ENCODE measurements at places on chromosomes 12 and 14. TPM values are rescaled to one million over a fixed set of nuclear protein-coding genes. Genes with fewer than 3 reads are reported as not detected.

DNA sequence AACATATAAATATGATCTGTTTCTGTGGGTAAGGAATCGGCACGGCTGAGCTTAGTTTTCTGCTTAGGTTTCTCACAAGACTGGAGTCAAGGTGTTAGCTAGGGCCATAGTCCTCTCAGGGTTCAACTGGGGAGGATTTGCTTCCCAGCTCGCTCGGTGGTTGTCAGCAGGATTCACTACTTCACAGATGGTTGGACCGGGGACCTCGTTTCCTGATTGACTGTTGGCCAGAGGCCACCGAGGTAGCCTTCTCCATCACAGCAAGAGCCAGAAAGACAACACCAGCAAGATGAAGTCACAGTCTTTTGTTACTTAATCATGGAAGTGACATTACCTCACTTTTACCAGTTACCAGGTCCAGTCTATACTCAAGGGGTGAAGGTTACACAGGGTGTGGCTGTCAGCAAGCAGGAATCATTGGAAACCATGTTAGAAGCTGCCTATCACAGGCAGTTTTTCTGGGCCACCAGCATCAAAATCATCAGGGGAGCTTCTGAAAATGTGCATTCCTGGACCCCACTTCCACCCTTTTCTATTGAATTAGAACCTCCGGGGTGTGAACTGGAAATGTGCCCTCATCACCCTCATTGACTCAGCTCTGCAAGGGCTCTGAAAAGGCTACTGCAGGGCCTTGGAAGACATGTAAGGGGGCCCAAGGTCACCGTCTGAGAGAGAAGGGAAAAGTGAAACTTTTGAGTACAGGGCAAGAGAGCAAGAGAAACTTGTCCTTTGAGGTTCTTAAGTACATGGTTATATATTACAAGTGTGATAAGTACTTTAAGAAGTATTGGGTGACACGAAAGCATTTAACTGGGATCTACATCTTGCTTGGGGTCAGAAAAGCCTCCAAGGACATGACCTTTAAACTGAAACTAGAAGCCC is 10.9 kb downstream of the COPS7A start:
- DNase-seq = no peak

- no peak for DNase-seq
Observed at GRCh38 chr12:12776261-12776660, 9.2 kb upstream of the APOLD1 start.

- peak; percentile 18 for DNase-seq
Observed at GRCh38 chr14:65847075-65847847, 434.7 kb downstream of the FUT8 start.

DNA sequence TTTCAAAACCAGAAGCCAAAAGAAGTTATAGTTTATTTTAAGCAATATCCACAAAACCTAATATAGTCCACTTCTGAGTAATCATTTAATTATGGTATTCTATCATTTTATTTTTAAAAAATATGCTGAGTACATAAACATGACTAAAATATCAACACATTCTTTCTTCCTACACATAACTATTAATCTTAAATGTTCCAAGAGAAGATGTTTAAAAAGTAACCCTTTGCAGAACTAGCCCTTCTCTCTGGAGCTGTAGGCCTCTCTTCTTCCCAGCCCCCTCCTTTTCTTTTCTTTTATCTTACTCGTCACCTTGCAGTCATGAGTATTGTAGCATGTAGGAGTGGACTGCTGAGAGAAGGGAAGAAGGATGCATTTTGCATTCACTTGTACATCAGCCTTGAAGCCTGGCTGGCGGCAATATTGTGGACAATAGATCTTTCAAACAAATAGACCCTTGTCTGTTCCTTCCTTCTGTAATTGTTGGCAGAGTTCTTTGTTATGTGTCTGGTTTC is 941.9 kb downstream of the NRXN3 start:
- DNase-seq = no peak

DNA sequence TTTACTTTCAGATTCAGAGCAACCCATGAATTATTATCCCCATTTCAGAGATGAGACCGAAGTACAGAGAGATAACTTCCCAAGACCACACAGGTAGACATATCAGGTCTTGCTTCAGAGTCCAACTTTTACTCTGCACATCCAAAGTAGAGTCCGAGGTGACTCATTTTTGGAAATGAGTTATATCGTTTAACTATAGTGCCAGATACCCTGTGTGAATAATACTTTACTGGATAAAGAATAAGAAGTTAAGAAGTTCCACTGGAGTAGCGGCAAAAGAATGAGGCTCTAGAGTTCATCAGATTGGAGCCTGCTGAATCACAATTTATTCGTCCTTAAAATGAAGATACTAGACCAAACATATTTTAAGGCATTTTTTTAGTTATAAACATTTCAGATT is 124.7 kb downstream of the EPS8 start:
- DNase-seq = no peak

GRCh38 chr12:122724641-122725243 is 5.9 kb downstream of the HCAR1 start:
- DNase-seq = no peak

SDSL gene
- total RNA-seq = 1.8 TPM

GRCh38 chr14:104322531-104323366 is 184.4 kb downstream of the KIF26A start:
- DNase-seq = no peak

GRCh38 chr14:99687284-99688209 is 3.4 kb downstream of the CYP46A1 start:
- DNase-seq = peak; percentile 11

GRCh38 chr14:68377006-68377405 is 415.9 kb downstream of the ZFP36L1 start:
- DNase-seq = no peak

DNA sequence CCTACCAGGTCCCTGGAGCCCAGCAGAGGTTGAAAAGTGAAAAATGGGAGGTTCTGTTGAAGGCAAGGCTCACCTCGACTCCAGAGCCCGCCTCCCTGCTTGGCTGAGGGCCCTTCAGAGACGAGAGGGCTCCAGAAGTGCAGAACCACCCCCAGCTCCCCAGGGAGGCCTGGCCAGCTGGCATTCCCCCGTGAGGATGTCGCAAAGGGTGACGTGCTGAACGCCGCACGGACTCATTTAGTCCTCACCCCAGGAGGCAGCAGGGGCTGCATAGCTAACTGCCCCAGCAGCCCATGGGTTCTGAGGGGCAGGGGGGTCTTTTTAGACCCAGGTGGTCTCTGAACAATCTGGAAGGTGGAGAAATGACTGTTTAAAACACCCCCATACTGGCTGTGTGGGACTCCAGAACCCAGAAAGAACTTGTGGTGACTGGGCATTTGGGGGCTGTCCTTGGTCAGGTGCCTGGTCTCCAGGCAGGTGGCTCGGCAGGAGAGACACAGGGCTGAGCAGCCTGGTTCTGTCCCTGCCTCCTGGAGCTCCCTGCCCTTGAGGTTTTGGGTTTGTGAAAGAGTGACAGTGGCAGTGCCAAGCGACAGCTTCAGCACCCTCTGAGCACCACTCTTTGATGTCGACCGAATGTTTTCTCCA is 32.0 kb downstream of the ANAPC7 start:
- DNase-seq = no peak

ENDOU gene
- 6.4 TPM for total RNA-seq

DNA sequence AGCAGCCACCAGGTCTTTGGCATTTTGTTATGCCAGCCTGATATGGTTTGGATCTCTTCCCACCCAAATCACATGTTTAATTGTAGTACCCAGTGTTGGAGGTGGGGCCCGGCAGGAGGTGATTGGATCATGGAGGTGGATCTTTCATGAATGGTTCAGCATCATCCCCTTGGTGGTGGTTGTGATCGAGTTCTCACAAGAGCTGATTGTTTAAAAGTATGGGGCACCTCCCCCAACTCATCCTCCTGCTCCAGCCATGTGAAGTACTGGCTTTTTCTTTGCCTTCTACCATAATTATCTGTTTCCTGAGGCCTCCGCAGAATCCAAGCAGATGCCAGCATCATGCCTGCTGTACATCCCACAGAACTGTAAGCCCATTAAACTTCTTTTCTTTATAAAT is 12.8 kb upstream of the PRKD1 start:
- DNase-seq = no peak

DNA sequence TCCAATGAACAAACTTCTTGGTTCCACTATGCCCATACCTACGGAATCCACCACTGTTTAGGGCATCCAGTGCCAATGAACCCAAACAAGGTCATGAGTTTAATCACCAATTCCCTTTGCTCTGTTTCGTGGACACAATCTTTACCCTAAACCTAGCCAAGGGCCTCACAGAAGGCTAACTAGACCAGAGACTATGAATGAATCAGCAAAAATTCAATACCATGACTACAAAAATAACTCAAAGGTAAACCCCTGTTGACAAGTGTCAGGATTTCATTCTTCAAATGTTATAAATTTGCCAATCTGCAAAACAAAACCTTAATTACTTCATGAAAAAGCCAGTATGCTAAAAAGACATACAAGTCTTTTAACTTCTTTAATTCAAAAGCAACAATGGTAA is 96.7 kb downstream of the CEP128 start:
- DNase-seq = no peak

NDRG2 gene
- 186 TPM for total RNA-seq

SMOC1 gene
- total RNA-seq = 1.7 TPM

CCNB1IP1 gene
- total RNA-seq = 58.1 TPM

GRCh38 chr12:107486140-107486892 is 199.3 kb upstream of the PWP1 start:
- DNase-seq = no peak

CS gene
- total RNA-seq = 118 TPM

DNA sequence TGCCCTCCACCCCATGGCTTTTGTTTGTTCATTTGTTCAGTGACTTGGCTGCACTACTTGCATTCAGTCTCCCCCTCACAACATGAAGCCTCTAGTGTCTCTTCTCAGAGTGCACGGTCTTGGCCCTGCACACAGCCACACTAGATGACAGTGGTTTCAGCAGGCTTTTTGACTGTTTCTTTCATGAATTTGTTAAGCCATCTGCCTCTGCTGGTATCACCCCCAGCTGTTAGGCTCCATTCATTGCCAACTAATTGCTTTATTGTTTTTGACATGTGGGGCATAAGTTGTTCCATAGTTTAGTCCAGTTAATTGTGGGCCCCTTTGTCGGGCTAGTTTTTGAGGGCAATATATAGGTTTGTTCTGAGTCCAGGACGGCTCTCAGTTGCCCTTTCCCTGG is 18.8 kb downstream of the OS9 start:
- DNase-seq = no peak

DNA sequence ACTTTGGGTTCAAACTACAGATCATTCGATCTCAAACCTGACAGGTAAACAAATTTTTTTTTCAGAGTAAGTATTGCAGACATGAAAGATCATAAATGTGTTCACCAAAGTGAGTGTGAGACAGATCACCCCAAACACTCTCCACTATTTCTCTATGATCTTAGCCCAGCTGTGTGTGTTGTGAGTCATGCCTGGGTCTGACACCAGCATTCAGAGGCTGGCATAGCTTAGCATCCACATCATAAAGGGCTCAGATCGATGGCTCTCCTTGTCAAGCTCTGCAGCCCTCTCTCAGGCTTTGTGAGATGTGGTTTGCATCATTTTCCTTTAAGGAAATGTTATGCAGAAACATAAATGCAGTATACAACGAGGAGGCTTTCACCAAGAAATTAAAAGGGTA is 164.9 kb downstream of the ETV6 start:
- no peak for DNase-seq

TEP1 gene
- total RNA-seq = 19.5 TPM

DNA sequence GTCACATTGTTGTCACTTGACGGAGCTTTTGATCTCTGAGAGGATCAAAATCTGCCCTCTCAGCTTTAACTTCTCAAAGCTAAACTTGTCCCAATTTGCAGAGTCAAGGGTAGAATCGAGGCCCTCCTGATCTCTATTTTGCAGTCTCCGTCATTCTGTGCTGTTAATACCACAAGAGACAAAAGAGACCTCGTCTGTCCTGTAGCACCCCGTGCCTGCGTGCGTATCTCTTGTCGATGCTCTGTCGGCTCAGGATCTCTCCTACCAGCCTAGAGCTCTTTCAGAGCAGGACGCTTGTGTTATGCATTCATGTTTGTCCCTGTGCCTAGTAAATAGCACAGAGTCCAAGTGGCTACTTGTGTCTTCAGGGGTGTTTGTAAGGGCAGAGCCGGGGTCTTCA is 5.1 kb downstream of the EVL start:
- DNase-seq = no peak

- DNase-seq = no peak
Observed at GRCh38 chr12:104219908-104220404, 4.4 kb downstream of the TXNRD1 start.

- no peak for DNase-seq
Observed at GRCh38 chr12:59067083-59067482, 146.8 kb upstream of the LRIG3 start.

OTUB2 gene
- total RNA-seq = 25.0 TPM

TAS2R50 gene
- total RNA-seq = 0.42 TPM

DNA sequence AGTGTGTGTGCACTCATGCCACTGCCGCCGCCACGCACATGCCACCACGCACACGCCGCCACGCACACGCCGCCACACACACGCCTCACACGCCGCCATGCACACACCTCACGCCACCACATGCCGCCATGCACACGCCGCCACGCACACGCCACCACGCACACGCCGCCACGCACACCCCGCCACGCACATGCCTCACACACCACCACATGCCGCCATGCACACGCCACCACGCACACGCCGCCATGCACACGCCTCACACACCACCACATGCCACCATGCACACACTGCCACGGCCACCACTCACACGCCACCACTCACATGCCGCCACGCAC is 6.3 kb downstream of the CLBA1 start:
- no peak for DNase-seq

DNA sequence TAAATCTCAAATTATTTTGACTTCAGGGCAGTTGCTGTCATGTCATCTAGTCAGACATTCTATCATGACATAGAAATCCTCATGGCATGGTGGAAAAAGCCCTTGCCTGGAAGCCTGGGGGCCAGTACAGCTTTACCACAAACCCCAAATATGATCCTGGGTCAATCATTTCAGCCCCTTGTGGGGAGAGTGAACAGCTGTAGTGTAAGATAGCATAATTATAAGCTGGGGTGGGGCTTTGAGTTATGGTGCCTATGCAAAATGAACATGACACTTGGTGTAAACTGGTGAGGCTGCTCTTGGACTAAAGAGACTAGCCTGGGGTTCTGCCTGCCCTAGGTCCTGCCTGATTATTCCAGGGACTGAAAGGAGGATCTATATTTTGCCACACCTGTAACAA is 207.7 kb upstream of the DDHD1 start:
- no peak for DNase-seq

TNFAIP2 gene
- total RNA-seq = 8.2 TPM

FAM90A1 gene
- total RNA-seq = 0.10 TPM

- DNase-seq = no peak
Observed at GRCh38 chr12:62533755-62534107, 67.1 kb downstream of the MON2 start.

- DNase-seq = no peak
Observed at GRCh38 chr14:75752086-75752485, 91.0 kb downstream of the TTLL5 start.

TAS2R43 gene
- not detected for total RNA-seq

Data from lower leg skin (tissue), 4 donors.